ENCODE measurements at places on chromosomes 3 and 15.

DNA sequence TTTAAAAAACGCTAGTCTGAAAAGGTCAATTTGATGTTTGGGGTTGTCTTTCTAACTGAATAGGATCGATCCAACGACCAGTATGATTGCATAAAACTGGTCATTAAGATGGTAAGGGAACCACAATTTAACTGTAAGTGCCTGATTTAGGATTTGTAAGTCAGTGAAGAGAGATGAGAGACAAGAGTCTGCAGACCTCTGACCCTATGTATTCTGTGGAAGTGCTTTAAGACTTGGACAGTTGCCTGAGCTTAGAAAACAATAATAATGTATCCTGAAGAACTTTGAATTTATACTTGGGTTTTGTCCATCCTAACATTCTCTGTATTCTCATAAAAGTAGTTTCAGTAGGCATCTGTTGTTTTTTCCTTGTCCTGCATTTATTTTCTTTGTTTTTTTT is 221.4 kb upstream of the SUCLG2 start:
- DNase-seq, result no peak

DNA sequence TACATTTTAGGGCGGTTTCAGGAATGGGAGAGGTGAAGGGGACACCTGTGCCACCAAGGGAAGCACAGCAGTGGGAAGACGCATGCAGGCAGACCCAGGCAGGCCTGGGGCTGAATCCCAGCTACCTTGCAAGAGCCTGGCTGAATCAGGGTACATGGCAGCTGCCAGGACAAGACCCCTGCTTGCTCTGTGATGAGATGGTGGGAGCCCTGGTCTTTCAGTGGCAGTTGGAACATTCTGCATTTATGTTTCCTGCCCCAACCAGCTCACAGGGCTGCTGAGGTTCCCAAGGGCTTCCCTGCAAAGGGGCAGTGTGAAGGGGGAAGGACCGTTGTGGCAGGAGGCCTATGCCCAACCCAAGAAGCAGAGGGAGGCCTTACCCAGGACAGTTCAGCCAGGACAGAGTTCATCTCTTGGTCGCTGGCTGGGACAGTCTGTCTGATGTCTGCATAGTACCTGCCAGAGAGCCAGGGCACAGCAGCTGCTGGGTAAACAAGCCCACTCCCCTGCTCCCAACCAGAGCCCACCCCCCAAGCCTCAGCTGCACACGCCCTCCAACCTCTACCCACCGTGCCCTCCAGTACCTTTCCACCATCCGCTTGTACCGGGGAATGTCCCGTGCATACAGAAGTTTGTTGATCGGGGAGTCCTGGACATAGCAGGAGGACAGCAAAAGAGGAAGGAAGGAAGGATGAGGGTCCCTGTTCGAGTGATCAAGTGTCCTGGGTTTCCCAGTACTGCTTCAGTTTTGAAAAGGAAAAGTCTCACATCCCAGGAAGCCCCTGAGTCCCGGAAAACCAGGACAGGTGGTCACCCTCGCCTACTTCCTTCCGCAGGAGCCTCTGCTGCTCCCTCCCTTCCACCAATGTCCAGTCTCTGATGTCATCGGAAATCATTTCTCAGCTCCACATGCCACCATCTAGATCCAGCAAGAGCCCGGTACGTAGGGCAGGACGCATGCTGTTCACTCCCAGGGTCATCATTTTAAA is 23.1 kb downstream of the PLXNB1 start:
- no peak for DNase-seq

DNA sequence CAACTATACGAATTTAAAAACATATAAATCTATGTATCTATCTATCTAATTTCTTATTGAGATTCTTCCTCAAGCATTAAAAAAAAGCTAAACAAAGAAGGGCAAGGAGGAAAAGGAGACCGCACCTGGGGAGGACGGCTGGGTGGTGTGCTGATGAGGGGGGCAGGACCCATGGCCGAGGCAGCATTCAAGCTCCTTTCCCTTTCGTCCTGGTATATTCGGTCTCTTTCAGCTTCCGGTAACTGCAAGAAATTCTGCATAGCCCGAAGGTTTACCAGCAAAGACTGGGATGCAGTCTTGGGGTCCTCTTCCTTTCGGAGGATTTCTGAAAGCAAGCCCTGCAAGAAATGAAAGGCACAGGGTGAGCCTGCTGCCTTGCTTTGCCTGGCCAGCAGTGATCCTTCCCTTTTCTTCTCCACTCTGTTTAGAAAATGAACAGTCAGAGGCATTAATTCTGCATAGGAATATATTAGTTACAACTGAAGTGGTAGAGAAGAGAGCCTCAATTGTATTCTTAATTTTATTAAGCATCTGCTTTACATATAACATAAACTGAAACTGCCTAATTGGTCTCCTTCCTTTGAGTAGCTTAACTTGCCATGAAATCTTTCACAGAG is 38.8 kb downstream of the SATB1 start:
- no peak for DNase-seq

GRCh38 chr3:142210608-142211007 is 14.8 kb downstream of the GK5 start:
- no peak for DNase-seq

GRCh38 chr3:131178710-131179375 is 152.2 kb downstream of the NEK11 start:
- no peak for DNase-seq

- DNase-seq, result no peak
Observed at GRCh38 chr3:64405211-64405835, 180.1 kb upstream of the PRICKLE2 start.

GRCh38 chr15:66043264-66043663 is 174.0 kb downstream of the RAB11A start:
- DNase-seq, result no peak

DNA sequence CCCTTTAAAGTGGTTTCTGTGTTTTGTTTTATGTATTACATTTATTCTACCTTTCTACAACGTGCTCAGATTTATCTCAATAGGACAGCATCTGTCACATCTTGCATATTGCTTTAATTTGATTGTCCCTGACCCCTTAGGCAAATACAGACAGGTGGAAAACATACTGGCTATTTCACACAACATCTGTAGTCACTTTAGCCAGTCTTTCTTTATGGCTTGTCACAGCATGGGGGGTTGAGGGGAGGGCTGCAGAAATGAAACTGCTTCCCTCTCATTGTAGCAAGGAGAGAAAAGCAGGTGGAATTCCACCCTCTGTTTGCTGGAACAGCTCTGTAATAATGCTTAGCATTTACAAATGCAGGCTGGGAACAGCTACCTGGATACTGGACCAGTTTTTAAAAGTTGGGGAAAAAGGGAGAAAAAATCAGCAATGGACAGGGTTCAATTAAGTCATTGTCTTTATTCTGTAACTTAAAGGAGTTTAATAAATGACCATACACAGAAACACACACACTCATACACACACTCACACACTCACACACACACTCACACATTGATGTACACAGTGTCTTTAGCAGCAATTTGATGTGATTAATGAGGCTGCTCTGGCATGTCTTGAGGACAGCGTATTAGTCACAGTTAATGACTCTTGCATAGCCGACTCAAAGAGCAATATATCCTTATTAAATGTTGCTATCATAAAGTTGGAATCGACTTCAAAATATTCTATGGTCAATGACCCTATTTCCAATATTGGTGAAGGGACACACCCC is 283.7 kb upstream of the GBE1 start:
- DNase-seq, result no peak

GRCh38 chr3:63471781-63472180 is 180.7 kb upstream of the SNTN start:
- DNase-seq, result no peak

DNA sequence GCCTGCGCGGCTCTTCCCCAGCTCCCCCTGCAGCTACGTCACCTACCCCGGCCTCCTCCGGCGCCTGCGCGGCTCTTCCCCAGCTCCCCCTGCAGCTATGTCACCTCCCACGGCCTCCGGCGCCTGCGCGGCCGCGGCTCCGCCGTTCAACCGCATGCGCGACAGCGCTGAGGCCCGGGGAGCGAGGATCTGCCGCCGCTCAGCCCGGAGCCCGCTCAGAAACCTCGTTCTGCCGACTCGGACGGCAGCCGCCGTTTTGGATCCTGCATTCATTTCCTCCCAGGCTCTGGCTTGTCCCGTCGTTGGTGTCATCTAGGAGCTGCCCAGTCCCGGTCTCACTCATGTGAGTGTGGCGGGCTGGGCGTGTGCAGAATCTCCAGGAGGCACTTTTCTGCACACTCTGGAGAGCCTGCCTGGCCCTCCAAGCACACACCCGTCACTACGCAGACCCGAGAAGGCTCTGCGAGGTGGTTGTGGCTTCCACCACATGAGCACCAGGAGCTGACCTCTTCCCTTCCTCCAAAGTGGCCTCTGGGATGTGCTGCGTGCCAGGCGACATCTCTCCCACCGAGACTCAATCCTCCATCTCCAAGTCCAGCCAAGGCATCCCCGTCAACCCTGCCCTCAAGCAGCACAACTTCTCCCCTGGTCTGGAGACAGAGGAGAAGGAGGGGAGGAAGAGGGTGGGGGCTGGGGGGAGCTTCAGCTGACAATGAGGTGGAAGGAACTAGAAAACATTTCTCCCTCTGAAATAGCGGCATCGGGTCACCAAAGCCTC is 165.3 kb downstream of the CHSY1 start:
- DNase-seq, result no peak

DNA sequence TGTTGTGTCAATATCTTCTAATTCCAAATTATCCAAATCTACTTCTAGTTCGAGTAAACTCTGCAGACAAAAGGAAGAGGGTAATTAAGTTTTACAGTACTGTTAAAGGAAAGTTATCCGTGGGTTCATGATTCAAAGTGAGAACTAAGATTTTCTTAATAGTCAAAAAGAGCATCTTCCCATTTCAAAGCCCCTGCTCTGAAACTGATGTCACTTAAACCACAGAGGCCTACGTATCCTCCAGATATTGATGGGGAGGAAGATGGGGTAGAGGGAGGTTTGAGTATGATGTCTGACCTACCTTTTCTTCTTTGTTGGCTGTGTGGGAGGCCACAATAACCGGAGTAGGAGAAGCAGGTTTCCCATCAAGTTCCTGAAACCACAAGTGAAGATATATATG is 14.1 kb downstream of the MRPS22 start:
- no peak for DNase-seq

- DNase-seq, result no peak
Observed at GRCh38 chr15:80791004-80791403, 11.8 kb downstream of the CEMIP start.

GRCh38 chr15:79299841-79300235 is 11.1 kb upstream of the TMED3 start:
- no peak for DNase-seq
